ENCODE measurements at places on chromosomes 11 and 22.
A peak's percentile ranks its signal among the peaks of the same experiment; 100 is the strongest.

- no peak for DNase-seq
These were observed 139.3 kb downstream of the FEZ1 start for GRCh38 chr11:125356797-125357196.

DNA sequence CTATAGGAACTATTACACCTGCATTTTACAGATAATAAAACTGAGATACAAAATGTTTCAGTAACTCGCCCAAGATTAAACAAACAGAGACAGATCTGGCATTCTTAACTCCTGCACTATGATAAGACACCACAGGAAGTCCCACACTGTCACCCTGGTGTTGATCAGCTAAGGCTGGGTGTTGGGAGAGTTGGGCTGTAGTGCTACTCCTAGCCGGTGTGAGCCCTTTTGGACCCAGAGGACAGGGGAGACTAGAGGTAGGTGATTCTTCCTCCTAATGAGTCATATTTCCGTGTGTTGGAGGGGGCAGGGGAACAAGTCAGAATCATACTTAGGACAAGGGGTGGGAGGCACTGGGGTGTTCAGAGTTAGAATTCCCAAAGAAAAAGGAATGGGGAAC, 353.2 kb upstream of the TENM4 start:
- DNase-seq = no peak

- no peak for DNase-seq
These were observed 123.3 kb upstream of the RCN1 start for GRCh38 chr11:31967404-31968130.

- DNase-seq = no peak
These were observed 77.3 kb downstream of the ARHGEF12 start for GRCh38 chr11:120413480-120413879.

GRCh38 chr11:120854988-120855387, 168.9 kb upstream of the TBCEL start:
- DNase-seq = no peak

GRCh38 chr11:55795256-55795655, at the start of gene OR5D14:
OR5D14 (plus strand) TSS chr11:55795556; CDS start chr11:55795556, 0 bp downstream.
- no peak for DNase-seq

DNA sequence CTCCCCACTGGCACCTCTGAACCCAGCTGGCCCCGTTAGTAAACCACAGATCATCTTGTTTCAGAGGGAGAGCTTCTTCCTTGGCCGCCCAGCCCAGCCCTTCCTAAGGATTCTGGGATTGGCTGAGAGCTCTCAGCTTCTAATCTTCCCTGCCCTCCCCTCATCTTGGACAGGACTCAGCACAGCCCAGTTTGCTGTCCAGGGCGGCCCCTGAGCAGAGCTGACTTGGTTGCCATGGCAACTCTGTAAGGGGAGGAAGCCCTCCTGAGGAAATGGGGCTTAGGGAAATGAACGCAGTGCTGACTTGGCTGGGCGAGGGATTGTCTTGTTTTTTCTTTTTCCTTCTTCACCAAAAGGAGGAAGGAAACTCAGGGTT, 4.6 kb downstream of the APOL4 start:
- DNase-seq = peak; percentile 6

GRCh38 chr11:70489276-70489675, 90.9 kb downstream of the CTTN start:
- DNase-seq = no peak

GRCh38 chr11:35501776-35502175, 23.6 kb downstream of the PAMR1 start:
- DNase-seq = no peak

- peak; percentile 71 for DNase-seq
These were observed 5.5 kb upstream of the NFAM1 start for GRCh38 chr22:42437488-42438292.

DNA sequence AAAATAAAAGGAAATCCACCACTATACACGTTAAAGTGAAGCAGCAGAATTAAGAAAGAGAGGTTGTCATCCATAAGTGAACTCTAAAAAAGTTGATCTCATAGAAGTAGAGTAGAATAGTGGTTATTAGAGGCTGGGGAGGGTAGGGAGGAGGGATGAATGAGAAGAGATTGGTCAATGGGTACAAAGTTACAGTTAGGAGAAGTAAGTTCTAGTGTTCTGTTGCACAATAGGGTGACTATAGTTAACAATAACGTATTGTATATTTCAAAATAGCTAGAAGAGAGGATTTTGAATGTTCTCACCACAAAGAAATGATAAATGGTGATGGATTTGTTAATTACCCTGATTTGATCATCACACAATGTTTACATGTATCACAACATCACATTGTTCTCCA, 72.0 kb downstream of the CD82 start:
- no peak for DNase-seq

DNA sequence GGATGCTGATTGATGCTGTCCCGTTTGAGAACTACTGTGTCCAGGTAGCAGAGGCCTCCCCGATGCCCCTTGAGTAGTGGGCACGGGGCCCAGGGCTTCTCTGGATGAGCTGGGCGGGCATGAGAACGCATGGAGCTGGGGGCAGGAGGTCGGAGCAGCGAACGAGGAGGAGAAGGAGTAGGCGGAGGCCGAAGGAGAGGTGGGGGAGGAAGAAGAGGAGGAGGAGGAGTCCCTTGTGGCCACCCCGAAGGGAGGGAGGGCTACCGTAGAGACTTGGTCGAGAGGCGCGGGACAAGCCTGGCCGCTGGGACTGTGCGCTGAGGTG, 62.9 kb downstream of the CRYBB2 start:
- DNase-seq = no peak

DNA sequence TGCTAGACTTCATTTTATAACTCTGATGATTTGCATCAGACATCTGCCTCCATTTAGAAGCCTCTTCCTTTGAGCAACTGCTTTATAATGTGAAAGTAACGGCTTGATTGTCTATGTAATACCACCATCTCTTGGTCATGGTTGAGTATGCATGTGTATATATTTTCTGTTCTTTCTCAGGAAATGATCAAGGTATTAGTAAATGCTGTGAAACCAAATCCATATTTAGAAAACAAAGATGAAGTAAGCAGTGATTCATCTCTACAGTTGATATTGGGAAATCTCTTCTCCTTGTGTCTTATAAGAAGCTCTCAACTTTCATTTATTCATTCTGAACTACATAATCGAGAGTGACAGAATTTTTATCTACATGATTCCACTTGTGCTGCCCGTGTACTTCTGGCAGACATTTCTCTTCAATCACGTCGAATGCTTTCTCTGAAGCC, 104.6 kb upstream of the ANO3 start:
- DNase-seq = peak; percentile 29

- DNase-seq = no peak
These were observed 6.1 kb downstream of the MAPK1 start for GRCh38 chr22:21861264-21861848.

DNA sequence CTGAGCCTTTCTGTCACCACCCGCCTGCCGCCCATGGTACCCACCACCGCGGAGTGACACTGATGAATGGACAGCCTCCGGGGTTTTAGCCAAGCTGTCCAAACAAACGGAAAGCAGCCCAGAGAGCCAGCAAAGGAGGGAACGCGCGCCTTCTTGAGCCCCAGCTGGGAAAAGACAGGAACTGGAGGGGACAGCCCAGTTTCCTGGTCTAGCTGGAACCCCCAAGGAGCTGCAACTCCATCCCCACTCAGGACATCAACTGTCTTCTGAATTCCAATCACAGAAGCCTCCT, 33.7 kb downstream of the SHISAL1 start:
- DNase-seq = no peak

DNA sequence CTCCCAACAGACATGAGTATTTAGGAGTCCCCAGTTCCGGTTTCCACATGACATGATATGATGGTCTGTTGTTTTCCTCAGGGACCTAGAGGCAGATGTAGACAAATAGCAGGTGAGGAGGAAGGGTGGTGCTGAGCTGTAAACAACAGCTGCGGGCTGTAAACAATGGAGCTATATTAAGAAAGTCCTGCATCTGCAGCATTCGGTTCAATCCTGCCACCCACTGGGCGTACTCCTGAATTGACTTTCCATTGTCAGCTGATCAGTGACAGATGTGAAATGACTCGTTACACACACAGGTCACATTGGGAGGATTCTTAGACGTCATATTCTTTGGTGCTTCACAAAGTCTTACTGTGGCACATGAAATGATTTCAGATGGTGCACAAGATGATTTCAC, 26.8 kb upstream of the RAG1 start:
- DNase-seq = peak; percentile 59

DNA sequence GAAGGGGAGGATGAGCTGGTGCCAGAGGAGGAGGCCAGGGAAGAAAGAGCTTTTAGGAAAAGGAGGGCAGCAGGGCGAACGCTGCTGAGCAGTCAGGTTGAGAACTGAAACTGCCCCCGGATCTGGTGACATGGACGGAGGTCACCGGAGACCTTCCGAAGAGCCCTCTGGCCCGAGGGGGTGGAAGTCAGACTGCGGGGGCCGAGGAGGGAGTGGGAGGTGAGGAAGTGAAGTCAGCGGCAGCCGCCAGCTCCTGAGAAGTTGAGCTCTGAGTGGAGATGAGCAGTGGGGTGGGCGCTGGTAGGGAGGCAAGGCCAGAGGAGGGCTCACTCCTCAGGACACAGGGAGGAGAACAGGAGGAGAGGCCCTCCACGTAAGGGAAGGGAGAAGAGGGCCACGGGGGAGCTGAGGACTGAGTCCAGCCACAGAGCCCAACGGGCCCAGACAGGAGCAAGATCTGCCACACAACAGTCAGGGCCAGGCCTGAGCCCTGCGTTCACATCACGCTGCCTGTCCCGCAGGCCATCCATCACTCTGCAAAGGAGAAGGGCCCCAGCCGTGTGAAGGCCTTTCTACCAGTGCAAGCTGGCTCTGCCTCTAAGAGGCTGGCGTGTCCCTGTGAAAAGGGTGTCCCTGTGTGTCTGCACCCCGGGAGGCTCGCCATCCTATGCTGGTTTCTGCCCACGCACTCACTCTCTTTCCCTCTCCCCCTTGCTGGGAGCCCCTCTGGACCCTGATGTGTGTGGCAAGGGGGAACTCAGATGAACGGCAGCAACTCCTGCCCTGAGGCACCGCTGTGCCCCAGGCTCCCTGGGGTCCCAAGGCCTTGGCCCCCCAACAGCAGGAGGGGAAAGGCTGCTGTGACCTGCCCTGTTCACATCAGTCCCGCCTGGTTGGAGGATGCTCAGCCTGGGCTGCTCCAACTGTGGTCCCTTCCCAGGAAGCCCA, 19.0 kb upstream of the LRRC32 start:
- no peak for DNase-seq

- DNase-seq = no peak
These were observed 61.9 kb downstream of the EHF start for GRCh38 chr11:34682825-34683224.

- no peak for DNase-seq
These were observed 8.4 kb upstream of the MN1 start for GRCh38 chr22:27809700-27810608.

DNA sequence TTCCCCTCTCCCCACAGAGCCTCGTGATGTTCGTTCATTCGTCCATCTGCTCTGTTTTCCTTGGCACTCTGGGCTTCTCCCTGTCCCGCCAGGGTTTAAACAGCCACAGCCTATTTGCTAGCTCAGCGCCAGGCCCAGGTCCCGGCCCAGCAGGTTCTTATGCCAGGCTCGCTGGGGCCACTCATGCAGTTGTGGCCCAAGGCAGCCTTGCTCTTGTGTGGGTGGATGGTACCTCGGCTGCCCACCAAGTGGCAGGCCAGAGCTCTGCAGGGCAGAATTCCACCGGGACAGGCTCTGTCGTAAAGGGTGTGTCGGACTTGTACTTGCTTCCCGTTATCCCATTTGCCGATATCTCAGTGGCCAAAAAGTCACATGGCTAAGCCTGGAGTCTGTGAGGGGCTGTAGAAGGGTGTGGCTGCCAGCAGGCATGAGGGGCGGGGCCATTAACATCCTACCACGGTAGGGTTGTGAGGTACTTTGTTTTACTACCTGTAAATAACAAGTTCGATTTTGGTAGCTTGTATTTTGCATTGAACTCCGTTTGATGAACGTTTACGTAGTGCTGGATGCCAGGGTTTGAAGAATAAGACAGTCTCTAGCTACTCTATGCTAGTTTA, 7.9 kb downstream of the FAM118A start:
- DNase-seq = peak; percentile 30

DNA sequence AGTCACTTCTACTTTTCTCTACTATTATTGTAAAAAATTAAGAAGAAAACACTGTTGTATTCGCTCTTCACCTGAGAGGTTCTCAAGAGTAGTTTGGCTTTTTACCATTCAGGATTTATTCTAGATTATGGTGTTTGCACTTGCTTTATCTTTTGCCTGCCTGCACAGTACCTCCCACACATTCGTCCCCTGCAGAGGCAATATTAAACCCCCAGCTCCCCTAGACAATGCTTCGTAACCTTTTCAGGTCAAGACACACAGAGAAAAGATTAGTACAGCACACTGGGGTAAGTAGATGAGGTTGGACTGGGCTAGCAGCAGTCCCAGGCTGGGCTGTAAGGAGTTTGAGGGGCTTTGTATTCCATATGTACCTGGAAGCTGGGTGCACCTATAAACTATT, 62.4 kb downstream of the TNRC6B start:
- DNase-seq = no peak

- no peak for DNase-seq
These were observed 8.5 kb downstream of the SH3BP1 start for GRCh38 chr22:37647928-37648327.

GRCh38 chr22:39570665-39571064, at the start of gene CACNA1I:
CACNA1I (plus strand) TSS chr22:39570753; CDS start chr22:39570753, 0 bp downstream.
- no peak for DNase-seq

- DNase-seq = no peak
These were observed 61.5 kb downstream of the DKK3 start for GRCh38 chr11:11946878-11947277.

DNA sequence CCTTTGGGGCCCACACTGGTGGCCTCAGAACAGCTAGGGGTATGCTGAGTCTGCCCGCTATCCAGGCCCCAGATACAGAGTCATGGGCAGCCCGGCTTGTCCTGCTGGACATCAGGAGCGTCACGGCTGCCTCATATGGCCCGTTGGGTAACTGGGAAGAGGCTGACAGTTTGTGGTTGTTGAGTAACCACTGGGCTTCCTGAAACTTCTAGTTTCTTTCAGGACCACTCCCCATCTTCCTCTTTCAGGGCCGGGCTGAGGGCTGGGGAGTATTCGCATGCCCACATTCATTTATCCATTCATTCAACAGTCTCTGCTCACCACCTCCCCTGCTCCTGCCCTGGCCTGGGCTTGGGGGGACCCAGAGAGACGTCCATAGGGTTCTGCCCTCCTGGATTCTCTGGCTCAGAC, 13.4 kb upstream of the P2RY2 start:
- peak; percentile 9 for DNase-seq

- DNase-seq = no peak
These were observed 89.3 kb downstream of the ARHGAP42 start for GRCh38 chr11:100776212-100776896.

Data from midbrain (tissue), 1 donor.